ENCODE measurements at places on chromosomes 6 and 20. TPM values are rescaled to one million over a fixed set of nuclear protein-coding genes. Genes with fewer than 3 reads are reported as not detected.

GRCh38 chr20:3360752-3361151, 46.7 kb downstream of the DNAAF9 start:
- H3K27me3 ChIP-seq, result no peaks in the 10 kb centered on the region
- H3K4me3 ChIP-seq, result no peak overlapping the region
- H3K36me3 ChIP-seq, result no peaks in the 10 kb centered on the region
- no peak overlapping the region for H3K27ac ChIP-seq
- no peaks in the 10 kb centered on the region for H3K4me1 ChIP-seq

DNA sequence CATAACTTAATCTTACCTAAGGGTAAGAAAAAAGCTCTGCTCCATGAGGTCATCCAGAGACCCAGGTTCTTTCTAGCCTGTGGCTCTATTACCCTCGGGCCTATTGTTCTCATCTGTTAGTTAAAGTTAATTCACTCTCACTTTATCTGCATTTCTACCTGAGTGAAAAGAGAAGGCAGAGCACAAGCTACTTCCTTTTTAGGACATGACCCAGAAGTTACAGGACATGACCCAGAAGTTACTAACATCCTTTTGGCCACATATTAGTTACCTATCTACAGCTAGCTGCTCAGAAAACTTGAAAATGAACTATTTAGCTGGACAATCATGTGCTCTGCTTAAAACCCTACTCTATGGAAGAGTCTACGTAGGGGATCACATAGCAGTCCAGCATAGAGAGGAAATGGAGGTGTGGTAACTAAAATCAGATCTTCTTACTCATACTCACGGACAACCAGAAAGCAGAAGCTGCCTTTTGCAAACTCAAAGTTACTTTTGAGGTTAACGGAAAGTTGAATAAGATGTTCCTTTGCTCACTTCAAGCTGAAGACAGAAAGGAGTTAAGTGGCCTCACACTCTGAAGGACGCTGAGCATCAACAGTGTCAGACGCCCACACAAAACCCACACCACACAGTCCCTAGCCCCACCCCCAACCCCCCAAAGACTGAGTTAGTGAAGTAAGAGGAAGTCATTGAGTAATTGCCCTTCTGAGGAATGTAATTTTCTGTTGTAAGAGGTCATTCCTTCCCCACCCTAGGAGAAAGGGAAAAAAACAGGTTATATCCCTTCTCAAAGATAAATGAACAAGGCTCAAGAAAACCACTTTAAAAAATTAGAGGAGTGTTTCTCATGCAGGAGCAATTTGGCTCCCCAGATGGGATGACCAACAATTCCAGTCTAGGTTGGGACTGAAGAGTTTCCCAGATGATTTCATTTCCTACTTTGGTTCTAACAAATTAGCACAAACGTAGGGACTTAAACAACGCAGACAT, 45.9 kb upstream of the TAB2 start:
- no peak for DNase-seq
- H3K27ac ChIP-seq, result no peak overlapping the region
- H3K36me3 ChIP-seq, result no peaks in the 10 kb centered on the region
- no peak overlapping the region for H3K4me3 ChIP-seq
- H3K4me1 ChIP-seq, result no peaks in the 10 kb centered on the region

DNA sequence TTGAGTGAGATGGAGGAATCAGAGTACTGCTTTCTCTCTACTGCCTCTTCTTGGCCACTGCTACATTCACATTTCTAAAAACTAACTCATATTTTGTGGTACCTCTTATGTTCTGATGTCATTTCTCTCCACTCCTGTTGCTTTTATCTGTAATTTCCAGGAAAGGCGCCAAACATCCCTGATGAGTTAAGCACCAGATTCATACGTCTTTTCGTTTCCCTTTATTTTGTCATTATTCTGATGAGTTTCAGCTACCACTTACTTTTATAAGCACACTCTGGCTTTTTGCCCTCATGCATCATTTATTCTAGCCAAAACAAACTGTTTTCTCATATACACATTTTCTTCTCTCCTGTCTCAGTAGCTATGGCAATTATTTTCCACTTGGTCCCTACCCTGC, 680.0 kb downstream of the RNF144B start:
- no peaks in the 10 kb centered on the region for H3K4me1 ChIP-seq
- no peak for DNase-seq
- no peaks in the 10 kb centered on the region for H3K36me3 ChIP-seq
- H3K27ac ChIP-seq, result no peak overlapping the region

DNA sequence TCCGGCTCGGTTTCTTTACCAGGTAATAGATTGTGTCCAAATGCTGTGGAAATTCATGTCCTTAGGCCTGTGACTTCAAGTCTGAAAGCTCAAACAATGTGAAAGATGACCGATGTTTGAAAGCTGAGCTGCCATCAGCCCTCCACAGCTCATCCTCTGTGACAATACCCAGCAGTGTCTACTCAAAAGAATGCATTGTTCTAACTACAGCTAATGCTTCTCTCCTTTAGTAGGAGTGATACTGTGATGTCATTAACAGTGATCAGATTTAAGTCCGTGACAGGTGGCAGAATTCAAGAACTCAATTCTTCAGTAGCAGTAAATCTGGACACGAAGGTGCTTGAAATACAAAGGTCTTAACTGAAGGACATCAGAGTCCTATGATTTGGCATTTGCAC, 97.3 kb downstream of the RCAN2 start:
- DNase-seq, result no peak
- H3K27ac ChIP-seq, result no peak overlapping the region
- no peaks in the 10 kb centered on the region for H3K27me3 ChIP-seq
- no peaks in the 10 kb centered on the region for H3K4me1 ChIP-seq

DNA sequence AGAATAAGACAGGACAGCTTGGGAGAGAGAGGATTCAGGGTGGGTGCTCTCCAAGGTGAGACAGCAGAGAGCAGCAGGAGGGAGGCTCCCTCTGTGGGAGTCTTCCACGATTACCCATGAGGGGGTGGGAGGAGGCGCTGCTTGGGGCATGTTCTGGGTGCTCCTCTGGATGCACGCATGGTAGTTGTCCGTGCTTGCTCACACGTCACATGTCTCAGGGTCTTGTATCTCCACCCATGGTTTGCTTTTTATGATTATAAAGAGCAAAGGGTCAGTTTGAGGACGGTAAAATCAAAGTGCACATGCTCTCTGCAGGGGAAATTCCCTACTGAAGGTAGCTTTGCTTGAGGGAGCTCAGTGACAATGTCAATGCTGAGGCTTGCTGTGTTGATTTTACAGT, 338.4 kb downstream of the THBS2 start:
- H3K27ac ChIP-seq, result no peak overlapping the region
- H3K4me1 ChIP-seq, result peaks cover 10% of the 10 kb centered on the region
- no peak overlapping the region for H3K4me3 ChIP-seq

- peak overlapping the region; percentile 82 for H3K27ac ChIP-seq
- 0 out of 2 replicates have a peak, but pooled peaks cover 2% of the 10 kb centered on the region for H3K36me3 ChIP-seq
- H3K4me1 ChIP-seq, result peaks cover 17% of the 10 kb centered on the region
- no peak for DNase-seq
- H3K27me3 ChIP-seq, result no peaks in the 10 kb centered on the region
These were observed 1.3 kb upstream of the PLCG1 start for GRCh38 chr20:41135888-41136679.

GRCh38 chr6:24060982-24061754, 64.8 kb upstream of the NRSN1 start:
- no peaks in the 10 kb centered on the region for H3K27me3 ChIP-seq
- DNase-seq, result no peak
- no peaks in the 10 kb centered on the region for H3K36me3 ChIP-seq
- H3K4me1 ChIP-seq, result no peaks in the 10 kb centered on the region

DNA sequence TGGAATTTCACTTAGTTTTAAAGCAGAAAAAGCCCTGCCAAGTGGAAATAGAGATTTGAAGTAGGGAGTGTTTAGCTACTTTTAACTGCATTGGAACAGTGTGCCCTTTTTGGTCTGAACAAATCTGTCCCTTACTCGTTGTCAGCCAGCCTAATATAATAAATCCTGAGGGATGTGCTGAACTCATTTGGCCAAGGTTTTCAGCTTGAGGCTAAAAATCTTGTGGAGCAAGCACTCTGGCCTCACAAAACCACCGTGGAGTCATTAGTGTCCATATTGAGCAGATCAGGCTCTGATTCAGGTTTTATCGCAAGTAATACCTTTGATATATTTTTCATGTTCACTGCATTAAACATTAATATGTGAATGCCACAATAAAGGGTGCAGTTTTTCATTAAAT, 383.5 kb downstream of the FRK start:
- no peaks in the 10 kb centered on the region for H3K27me3 ChIP-seq
- H3K4me1 ChIP-seq, result no peaks in the 10 kb centered on the region
- DNase-seq, result no peak
- H3K4me3 ChIP-seq, result no peak overlapping the region

DNA sequence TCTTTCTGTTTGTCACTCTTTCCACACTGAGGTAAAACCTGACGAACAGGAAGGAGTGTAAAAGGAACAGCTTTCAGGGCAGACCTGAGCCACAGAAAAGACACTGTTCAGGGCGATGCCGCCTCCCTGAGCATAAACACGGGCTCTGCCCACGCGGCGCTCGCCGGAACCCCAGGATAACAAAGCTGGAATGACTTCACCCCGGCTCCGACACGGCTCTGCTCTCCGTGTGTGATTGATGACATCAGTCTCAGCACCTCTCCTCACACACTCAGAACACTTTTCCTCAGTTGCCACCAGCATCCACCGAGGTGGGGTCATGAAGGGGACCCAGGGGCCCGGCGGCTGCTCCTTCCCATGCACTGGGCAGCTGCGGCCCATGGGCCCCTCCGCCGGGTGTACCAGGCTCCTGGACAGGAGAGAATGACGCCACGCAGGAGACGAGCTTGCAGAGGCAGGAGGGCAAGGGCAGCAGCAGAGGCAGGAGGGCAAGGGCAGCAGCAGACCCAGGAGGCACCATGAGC, 43.6 kb downstream of the DLL1 start:
- H3K27ac ChIP-seq, result no peak overlapping the region
- H3K36me3 ChIP-seq, result no peaks in the 10 kb centered on the region
- no peak overlapping the region for H3K4me3 ChIP-seq
- DNase-seq, result no peak
- H3K27me3 ChIP-seq, result no peaks in the 10 kb centered on the region
- H3K4me1 ChIP-seq, result no peaks in the 10 kb centered on the region

DNA sequence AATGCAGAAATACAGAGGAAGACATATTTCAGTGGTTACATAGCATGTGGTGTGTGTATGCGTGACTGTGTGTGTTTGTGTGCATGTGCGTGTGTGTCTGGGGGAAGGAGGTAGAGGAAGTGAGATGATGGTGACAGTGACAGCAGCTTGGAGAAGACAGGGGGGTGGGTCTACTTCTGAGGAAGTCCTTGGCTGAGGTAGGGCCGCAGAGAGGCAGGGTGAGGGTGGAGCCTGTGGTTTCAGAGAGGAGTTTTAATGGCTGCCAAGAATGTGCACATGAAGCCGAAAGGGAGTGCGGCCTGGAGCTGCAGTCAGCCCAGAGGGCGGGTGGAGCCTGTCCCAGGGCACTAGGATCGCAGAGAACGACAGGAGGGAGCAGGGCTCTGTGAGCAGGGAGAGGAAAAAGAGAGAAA, 22.7 kb upstream of the RNF24 start:
- H3K4me1 ChIP-seq, result peaks cover 8% of the 10 kb centered on the region
- no peak overlapping the region for H3K4me3 ChIP-seq
- peak overlapping the region; percentile 56 for H3K27ac ChIP-seq
- H3K27me3 ChIP-seq, result no peaks in the 10 kb centered on the region
- DNase-seq, result peak; percentile 21
- H3K36me3 ChIP-seq, result no peaks in the 10 kb centered on the region

DNA sequence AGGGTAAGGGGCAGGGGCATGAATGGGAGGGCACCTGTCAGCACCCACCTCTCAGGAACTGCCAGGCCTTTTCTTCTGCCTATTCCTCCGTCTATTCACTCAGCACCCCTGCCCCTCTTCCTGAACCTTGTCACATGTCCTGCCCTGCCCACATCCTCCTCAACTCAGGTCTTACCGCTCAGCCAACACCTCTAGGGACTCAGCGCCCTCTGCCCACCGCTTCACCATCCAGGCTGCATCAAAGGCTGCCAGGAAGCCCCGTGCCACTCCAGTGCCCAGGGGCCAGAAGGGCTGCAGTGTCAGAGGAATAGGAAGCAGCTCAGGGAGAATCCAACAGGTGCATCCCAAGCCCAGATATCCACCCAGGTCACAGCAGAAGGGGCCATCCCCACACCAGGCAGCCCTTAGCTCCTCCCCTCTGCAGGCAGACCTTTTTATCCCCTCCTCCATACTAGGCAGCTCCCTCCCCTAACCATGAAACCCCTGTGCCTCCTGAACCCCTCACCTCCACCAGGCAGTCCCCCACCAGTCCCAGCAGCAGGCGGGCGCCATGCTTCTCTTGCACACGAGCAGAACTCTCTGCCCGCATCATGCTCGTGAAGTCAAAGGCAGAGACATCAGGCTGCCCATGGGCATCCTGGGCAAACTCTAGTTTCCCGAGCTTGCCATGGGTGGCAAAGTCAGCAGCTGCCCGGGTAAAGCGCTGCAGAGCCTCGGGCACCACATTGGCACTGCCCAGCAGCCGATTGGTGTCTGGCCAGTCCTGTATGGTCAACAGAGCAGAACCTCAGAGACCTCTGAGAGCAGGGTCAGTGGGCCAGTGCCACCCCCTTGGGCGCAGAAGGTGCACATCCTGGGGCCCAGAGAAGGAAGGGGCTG, 5.5 kb downstream of the MICAL1 start:
- peak overlapping the region; percentile 48 for H3K27ac ChIP-seq
- H3K27me3 ChIP-seq, result no peaks in the 10 kb centered on the region
- DNase-seq, result no peak
- H3K36me3 ChIP-seq, result no peaks in the 10 kb centered on the region
- peaks cover 4% of the 10 kb centered on the region for H3K4me1 ChIP-seq

DNA sequence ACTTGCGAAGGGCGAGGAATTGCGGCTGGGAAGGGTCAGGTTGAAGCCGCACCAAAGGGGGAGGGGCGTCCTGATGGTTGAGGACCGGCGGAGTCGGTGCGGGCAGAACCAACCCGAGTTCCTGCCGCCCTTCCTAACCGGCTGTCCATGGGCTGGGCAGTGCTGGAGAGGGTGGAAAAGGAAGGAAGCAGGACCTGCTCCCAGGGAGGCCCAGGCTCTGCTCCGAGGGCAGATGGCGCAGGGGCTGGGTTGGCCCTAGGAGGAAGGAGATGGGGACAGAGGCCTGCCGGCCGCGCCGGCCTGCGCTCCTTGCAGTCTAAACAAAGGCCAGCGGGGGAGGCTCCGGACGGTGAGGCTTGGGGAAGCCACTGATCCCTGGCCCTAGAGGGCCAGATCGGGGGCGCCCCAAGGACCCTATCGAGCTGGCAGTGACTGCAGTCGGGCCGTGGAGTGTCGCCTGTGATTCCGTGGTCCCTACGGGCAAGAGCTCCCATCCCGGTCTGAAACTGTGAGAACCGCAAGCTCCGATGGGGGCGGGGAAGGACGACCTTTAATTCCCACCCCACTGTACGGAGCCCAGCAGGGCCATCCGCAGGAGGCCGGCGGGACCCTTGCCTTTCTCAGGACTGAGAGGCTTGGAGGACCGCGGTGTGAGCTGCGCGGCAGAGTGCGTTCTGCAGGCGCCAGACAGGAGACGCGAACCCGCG, 39.4 kb downstream of the YTHDF1 start:
- no peak overlapping the region for H3K4me3 ChIP-seq
- H3K27me3 ChIP-seq, result peaks cover 2% of the 10 kb centered on the region
- no peak for DNase-seq
- no peaks in the 10 kb centered on the region for H3K36me3 ChIP-seq

The MAP7 gene
- total RNA-seq, result 57.4 TPM

The ZSCAN16 gene
- 5.8 TPM for total RNA-seq

The SYTL3 gene
- total RNA-seq, result 1.1 TPM

The KHDC1 gene
- 8.6 TPM for total RNA-seq
